SK-N-SH treated with all-trans-retinoic acid at 6 μM for 48 hours (cell line): ENCODE measurements at places on chromosomes 3 and 15.

GRCh38 chr3:108202080-108202479 lies 20.1 kb downstream of the IFT57 start:
- ATAC-seq, result no peak

- ATAC-seq, result no peak
Measured at GRCh38 chr3:149007567-149008257, 16.4 kb downstream of the GYG1 start.

DNA sequence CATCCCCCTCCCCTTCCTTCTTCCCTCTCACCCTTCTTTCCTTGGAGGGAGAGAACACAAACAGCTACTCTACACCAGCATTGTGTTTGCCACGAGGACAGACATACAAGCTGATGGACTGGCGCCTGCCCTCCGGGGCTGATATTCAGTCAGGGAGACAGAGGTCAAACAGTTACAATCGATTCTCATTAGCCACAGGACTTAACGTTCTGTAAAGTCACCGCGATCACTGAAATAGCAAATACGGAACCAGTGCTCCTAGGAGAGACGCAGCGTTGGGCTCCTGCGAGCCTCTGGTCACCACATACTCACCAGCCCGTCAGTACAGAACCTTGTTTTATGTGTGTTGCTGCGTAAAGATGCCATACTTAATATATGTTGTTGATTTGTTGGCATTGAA lies 108.8 kb downstream of the LRRK1 start:
- no peak for ATAC-seq

DNA sequence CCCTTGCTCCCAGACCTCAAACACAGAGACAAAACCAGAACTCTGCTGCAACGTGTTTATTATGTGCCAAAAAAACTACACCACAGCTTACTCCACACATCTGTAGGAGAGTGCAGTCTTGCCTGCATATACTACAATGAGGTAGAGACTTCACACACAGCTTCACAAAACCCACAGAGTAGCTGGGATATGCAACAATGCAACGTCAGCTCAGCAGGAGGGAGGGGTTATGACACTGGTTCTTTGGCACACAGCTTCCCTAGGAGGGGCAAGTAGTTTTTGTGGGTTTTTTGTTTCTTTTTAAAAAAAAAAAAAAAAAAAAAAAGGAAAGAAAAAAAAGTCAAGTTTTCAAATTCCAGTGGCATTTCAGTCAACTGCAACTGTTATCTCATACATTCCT lies 2.9 kb upstream of the RPS17 start:
- ATAC-seq, result no peak

GRCh38 chr3:41601404-41601987 lies 360.4 kb downstream of the ULK4 start:
- no peak for ATAC-seq

GRCh38 chr3:58492494-58492905 lies 604 bp downstream of the KCTD6 start:
- no peak for ATAC-seq

GRCh38 chr15:82890338-82890994 lies 62.1 kb downstream of the HOMER2 start:
- peak; percentile 77 for ATAC-seq

- no peak for ATAC-seq
Measured at GRCh38 chr3:56123487-56123886, 344.8 kb downstream of the ERC2 start.

- no peak for ATAC-seq
Measured at GRCh38 chr3:53079791-53080555, 34.1 kb upstream of the SFMBT1 start.

DNA sequence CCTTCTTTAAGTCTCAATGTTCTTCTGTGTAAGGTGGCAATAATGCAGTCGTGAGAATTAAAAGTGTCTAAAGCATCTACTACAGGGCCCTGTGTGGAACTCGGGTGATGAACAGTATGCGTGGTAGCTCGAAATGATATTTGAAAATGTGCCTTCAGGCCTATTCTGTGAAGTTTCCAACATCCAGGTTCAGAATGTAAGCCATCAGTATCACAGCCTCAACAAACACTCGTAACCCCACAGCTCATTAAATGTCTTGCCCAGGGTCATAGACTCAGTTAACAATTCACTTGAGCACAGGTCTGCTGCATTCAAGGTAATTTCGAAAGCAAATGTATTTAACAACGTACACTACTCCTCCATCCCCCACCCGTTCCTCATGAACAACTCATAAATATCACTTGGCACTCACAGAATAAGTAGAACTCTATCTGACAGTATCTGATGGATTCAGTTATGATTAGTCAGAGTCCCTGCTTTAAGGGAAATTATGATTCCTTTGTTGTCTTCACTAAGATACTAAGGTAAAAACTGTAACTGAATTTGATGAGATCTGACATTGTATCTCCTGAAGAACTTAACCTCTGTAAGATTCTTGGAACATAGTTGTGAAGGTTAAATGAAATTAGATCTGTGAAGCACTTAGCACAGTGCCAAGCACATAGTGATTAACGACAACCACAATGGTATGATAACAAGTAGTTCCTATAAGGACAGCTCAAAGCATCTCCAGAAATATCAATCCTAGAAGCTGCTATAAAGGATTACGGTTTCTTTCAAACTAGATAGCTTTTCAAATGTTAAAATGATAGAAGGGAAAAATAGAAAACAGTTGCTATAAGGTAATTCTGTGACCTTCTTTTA lies 642.3 kb downstream of the TBL1XR1 start:
- ATAC-seq, result no peak

DNA sequence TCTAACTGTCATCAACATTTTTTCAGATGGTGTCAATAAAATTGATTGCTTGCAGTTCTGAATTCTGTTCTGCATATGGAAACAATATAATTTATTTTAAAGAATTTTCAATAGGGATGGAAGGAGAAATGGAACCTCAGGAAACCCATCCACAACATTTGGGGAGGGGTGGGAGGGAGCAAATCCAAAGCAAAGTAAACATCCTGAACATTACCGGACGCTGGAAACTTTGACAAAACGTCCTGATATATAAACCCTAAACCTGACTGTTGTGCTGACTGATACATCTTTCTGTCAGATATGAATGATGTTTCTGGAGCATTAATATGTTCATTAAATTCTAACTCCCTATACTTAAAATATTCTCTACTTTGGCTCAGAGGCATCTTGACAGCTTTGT lies 479.0 kb downstream of the FOXP1 start:
- no peak for ATAC-seq

GRCh38 chr3:39189959-39190269 lies 2.5 kb downstream of the XIRP1 start:
- peak; percentile 86 for ATAC-seq

DNA sequence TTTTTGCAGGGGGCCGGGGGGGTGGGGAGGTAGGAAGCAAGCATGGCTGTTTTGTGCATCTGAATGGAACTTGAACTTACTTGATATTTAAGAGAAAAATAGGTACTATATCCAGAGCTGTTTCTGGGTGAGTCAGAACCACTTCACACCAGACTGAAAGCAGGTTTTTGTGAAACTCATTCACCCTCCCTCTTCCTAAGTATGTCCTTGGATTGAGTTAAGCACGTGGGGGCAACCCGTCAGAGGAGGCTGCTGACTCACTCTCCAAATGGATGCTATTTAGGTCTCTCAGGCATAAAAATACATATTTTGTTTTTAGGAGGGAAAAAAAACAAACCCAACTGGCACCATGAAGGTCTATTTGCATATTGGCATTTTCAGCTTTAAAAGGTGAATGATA lies 270.3 kb downstream of the RYR3 start:
- peak; percentile 83 for ATAC-seq

- no peak for ATAC-seq
Measured at GRCh38 chr3:179794355-179794754, 141.5 kb downstream of the USP13 start.

DNA sequence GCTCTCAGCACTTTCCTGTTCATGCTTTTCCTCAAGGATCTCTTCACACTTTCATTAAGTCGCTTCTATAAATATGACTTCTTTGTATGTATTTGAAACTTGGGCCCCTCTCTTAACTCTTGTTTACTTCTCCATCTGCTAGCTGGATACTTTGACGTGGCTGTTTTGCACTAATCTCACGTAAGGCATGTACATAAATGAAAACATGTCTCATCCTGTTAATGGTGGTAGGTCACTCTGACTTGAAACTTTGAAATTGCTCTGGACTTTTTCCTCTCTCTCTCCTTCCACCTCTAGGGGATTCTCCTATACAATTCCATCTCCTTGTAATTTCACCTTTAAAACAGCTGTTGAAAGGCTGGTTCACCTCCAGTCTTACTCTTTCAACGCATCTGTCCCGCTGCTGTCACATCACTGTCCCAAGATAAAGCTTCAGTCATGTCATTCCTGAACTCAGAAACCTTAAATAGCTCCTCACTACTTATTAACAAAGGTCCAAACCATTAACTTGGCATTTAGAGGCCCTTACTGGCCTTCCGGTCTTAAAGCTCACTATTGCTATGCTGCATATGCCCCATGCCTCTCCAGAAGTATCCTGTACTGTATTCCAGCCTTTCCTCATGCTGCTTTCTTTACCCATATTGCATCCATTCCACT lies 1.2 kb downstream of the BLOC1S6 start:
- ATAC-seq, result no peak

GRCh38 chr15:70068783-70069565 lies 28.7 kb downstream of the TLE3 start:
- no peak for ATAC-seq

DNA sequence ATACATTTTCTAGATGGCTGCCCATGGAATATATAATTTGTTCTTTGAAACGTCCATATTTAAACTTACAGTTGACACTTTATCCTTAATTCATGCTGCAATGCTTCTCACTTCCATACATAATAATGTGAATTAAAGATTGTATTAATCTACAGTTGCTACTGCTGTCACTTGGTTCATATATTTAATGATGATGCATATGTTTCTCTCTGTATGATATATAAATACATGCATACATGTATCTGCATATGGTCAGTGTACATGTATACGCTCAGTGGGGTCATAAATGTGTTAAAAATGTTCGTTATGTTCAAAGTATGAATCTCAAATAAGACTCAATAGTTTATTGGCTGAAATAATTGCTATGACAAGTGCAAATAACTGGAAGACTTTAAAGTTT lies 382.5 kb downstream of the NLGN1 start:
- no peak for ATAC-seq

- no peak for ATAC-seq
Measured at GRCh38 chr15:98909968-98910885, 97.4 kb downstream of the PGPEP1L start.

- ATAC-seq, result peak; percentile 40
Measured at GRCh38 chr3:124413989-124414598, 316.2 kb upstream of the UMPS start.

DNA sequence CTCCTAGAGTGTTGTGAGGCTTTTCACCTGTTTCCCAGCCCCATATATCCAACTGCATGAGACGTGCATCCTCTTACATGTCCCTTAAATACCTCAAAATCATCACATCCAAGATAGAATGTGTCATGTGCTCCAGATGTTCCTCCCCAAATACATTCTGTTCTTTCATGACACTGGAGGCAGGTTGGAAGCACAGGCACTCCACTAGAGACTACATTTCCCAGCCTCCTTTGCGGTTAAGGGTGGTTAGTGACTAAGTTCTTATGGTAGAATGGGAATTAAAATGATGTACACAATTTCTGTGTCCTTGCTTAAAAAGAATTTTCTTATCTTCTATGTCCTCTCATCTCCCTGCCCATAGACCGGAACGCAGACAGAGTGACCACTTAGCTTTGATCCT lies 34.3 kb downstream of the TMEM40 start:
- no peak for ATAC-seq

- ATAC-seq, result peak; percentile 24
Measured at GRCh38 chr15:43922021-43922420, 95.2 kb downstream of the WDR76 start.

GRCh38 chr3:132872711-132873110 lies 150.5 kb upstream of the NPHP3 start:
- ATAC-seq, result no peak

- ATAC-seq, result no peak
Measured at GRCh38 chr15:28265334-28266019, 56.5 kb downstream of the HERC2 start.

DNA sequence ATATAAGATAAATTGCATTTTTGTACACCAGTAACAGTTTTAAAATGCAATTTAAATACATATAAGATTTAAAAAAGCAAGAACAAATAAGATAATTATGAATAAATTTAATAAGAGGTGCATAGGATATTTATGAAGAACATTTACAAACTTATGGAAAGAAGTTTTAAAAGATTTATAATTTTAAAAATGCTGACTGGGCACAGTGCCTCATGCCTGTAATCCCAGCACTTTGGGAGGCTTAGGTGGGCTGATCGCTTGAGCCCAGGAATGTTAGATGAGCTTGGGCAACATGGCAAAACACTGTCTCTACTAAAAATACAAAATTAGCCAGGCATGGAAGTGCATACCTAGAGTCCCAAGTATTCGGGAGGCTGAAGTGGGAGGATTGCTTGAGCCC lies 37.8 kb downstream of the EOMES start:
- no peak for ATAC-seq

GRCh38 chr15:22988811-22989210 lies 8.6 kb upstream of the CYFIP1 start:
- no peak for ATAC-seq

GRCh38 chr15:70522323-70522966 lies 240.9 kb downstream of the UACA start:
- no peak for ATAC-seq

DNA sequence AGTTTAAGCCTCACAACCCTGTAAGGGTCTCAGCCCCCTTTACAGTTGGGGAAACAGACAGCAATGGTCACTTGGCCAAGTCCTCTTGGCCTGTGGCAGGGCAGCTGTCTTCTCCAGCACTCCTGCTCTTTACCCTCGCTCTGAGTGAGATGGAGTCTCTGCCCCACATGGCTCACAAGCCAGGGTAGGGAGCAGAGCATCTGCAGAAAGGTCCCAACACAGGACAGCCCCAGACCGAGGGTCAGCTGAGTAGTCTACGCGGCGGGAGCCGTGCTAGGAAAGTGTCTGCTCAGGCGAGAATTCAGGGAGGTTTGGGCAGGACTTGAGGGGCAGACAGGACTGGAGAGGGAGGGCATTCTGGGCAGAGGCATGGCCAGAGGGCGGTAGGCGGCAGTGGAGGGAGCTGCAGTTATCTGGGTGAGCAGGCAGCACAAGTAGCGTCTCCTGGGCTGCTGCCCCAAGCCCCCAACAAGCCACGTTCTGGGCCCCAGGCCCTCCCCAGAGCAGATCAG lies 18.3 kb upstream of the LAMP3 start:
- ATAC-seq, result no peak

- peak; percentile 61 for ATAC-seq
Measured at GRCh38 chr3:188179006-188179966, 25.3 kb downstream of the LPP start.

GRCh38 chr3:154976072-154976983 lies 103.8 kb upstream of the MME start:
- no peak for ATAC-seq

- peak; percentile 41 for ATAC-seq
Measured at GRCh38 chr3:177197727-177198460, 612 bp upstream of the TBL1XR1 start.

DNA sequence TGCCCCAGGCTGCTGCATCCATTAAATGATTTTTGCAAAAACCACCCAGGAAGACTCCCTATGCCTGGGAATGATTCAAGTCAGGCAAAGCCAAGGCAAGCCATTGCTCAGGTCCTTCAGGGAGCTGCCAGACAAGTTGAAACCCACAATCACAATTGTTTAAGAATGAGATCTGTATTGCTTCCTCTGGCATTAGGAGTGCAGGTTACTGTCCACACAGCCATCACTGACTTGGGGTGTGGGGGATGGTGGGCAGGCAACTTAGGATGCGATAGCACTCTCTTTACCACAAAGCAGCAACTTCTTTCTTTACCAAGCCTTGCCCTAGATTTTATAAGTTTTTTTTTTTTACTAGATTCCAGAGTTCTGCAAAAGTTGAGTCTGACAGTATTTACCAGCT lies 15.0 kb upstream of the IL20RB start:
- no peak for ATAC-seq
